HCT116 (cell line): ENCODE measurements at places on chromosomes 7 and 10.

DNA sequence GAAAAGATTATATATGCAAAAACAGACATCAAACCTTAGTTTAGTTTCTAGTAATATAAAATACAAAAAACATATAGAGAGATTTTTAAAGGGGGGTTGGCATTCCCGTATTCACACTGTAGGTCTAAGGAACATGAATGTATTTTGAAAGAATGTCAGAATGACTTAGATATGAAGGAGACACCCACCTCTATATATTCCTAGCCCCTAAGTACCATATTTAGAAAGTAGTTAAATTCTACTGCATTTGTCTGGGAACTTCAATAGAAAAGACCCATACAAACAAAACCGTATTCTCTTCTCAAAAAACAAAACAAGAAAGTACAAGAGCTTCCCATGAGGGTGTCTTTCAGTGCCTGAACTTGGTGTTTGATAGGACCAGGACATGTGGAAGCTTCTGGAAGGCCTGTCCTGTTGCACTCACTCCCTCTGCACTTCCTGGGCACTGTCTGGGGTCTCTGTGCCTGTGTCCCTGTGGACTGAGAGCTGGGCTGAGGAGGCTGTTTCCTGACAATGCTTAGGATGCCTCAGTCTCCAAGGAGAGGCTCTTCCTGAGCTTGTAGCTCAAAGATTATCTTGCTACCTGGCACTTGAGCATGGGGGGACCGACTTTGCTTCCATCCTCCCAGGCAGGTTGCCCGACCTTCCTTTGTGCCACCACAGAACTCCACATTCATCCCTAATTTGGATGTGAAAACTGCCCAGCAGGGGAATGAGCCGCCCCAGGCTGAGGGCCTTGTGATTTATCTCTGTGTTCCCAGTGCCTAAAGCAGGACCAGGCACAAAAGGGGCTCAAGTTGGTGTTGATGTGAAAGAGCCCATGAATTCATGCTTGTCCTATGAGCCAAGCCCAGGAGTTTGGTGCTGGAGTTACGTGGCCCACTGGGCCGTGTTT, 44.4 kb upstream of the KLF6 start:
- peak overlapping the region; percentile 30 for H3K4me3 ChIP-seq
- H3K4me1 ChIP-seq = peaks cover 14% of the 10 kb centered on the region
- no peaks in the 10 kb centered on the region for H3K36me3 ChIP-seq
- H3K27ac ChIP-seq = peak overlapping the region; percentile 20
- H3K27me3 ChIP-seq = no peaks in the 10 kb centered on the region
- no peak for DNase-seq

DNA sequence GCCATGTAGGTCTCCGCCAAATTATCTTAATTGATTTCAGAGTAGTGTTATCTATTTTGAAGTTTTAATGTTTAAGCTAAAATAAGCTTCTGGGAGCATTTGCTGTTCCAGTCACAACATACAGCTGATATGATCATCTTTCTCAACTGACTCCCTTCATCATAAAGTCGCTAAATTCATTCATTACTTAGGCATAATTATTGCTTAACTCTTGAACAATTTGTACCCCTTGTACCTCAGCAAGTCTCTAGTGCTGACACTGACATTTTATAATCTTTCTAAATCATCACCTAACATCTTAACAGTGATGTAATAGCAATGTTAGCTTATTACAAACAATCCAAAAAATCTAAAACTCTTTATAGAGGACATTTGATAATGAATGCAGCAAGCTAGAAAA, 54.3 kb upstream of the WNT16 start:
- H3K27ac ChIP-seq = peak overlapping the region; percentile 23; the same call in 1 of the 2 replicates
- no peaks in the 10 kb centered on the region for H3K27me3 ChIP-seq
- no peak for DNase-seq

DNA sequence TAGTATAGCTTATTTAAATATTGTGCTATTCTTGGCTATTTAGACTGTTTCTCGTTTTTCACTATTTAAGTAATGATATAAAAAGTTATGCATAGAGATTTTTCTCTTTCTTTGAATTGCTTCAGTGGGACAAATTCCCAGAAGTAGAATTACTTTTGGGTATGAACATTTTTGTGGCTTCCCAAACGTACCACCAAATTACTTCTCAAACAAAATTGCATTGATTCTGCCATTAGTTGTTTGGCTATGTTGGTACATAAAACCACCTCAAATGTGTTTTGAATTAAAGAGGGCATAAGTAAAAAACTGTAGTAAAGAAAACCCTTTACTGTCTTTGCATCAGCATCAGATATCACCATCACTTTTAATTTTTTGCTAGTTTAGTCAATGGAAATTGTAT, 31.0 kb downstream of the AKR1B1 start:
- no peak for DNase-seq
- no peaks in the 10 kb centered on the region for H3K36me3 ChIP-seq
- no peak overlapping the region for H3K27ac ChIP-seq

- no peaks in the 10 kb centered on the region; the same call in 1 of the 2 replicates for H3K27me3 ChIP-seq
- no peaks in the 10 kb centered on the region for H3K4me1 ChIP-seq
- no peaks in the 10 kb centered on the region for H3K36me3 ChIP-seq
- peak; percentile 77 for DNase-seq
- H3K4me3 ChIP-seq = peak within 1 kb of the TSS; percentile 21
Observed at GRCh38 chr10:66925896-66926715, at the start of gene LRRTM3. LRRTM3 (plus strand) TSS chr10:66926036.

DNA sequence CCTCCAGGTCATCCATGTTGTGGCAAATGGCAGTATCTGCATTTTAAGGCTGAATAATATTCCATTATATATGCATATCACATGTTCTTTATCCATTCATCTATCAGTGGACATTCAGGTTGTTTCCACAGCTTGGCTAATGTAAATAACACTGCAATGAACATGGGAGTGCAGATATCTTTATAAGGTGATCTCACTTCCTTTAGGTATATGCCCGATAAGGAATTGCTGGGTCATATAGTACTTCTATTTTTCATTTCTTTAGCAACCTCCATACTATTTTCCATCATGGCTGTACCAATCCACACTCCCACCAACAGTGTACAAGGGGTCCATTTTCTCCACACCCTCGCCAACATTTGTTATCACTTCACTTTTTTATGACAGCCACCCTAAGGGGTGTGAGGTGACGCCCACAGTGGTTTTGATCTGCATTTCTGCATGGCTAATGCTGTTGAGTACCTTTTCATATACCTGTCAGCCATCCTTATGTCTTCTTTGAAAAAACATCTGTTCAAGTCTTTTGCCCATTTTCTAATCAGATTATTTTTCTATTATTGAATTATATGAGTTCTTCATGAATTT, 18.9 kb downstream of the ABI1 start:
- no peak for DNase-seq
- H3K4me1 ChIP-seq = no peaks in the 10 kb centered on the region
- H3K4me3 ChIP-seq = no peak overlapping the region
- no peaks in the 10 kb centered on the region for H3K36me3 ChIP-seq

DNA sequence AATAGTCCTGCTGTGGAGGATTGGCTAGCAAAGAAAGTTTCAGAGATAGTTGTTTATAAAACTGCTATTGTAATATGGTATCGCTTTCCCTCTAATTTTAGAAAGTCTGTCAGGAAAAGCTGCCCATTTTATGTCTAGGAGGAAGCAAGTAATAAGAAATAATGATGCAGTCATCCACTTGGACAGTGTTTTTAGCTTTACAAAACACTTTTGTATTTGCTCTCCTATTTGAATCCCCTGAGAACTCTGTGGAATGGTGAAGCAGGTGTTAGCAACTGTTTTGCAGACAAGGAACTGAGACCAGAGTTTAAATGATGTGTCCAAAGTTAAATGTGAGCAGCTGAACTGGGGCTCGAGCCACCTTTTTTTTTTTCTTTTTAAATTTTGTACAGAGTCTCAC, 455.8 kb downstream of the XPNPEP1 start:
- no peaks in the 10 kb centered on the region for H3K4me1 ChIP-seq
- DNase-seq = no peak
- H3K36me3 ChIP-seq = no peaks in the 10 kb centered on the region
- no peaks in the 10 kb centered on the region for H3K27me3 ChIP-seq
- no peak overlapping the region for H3K4me3 ChIP-seq

GRCh38 chr10:89001729-89002072, 11.1 kb downstream of the FAS start:
- no peaks in the 10 kb centered on the region for H3K4me1 ChIP-seq
- no peak overlapping the region for H3K27ac ChIP-seq
- H3K27me3 ChIP-seq = no peaks in the 10 kb centered on the region

DNA sequence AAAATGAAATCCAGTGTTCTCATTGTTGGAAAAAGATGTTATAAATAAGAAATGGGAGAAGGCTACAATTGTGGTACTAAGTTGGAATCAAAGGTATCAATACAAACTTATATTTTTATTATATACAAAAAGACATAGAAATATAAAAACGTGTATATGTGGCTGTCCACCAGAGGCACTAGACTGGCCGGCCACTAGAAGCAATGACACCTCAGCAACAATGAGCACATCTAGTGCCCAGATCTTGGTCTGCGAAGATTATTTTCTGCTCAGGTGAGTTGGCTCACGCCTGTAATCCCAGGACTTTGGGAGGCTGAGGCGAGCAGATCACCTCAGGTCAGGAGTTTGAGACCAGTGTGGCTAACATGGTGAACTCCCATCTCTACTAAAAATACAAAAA, 21.6 kb downstream of the IDE start:
- no peaks in the 10 kb centered on the region for H3K27me3 ChIP-seq
- no peak overlapping the region for H3K27ac ChIP-seq
- DNase-seq = no peak
- no peak overlapping the region for H3K4me3 ChIP-seq
- no peaks in the 10 kb centered on the region for H3K36me3 ChIP-seq

DNA sequence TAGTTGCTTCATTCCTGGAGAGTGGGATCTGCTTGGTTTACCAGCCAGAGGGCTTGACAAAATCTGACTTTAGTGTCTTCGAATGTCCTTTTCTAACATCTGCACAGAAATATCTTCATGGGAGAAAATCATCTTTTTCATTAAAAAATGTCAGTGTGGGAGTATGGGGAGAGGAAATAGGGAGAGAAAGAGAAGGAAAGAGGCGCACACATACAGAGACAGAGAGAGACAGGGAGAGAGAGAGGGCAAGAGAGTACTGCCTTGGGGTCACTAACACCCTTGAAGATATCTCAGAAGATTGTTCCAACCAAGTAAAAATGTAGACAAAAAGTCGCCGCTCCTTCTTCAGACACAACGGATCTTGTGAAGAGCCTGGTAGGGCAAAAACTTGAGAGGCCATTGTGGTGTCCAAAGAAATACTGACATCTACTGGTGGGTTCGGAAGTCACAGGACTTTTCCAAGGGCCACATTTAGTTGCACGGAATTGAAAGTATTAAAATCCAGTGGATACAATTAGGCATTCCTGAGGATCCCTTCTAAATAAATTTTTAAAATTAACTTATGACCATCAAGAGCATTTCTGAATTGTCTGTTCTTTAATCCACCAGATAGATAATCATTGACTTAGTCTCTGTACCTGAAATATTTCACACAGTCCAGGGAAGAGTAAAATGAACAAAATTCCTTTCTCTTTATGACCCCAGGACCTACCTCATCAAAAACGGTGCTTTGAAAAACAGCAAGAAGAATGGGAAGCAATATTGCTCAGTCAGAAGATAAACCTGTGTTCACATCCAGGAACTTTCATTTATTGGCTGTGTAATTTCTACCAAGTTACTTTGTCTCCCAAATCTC, 29.7 kb downstream of the VIM start:
- peak; percentile 60 for DNase-seq
- H3K4me1 ChIP-seq = peaks cover 8% of the 10 kb centered on the region
- H3K36me3 ChIP-seq = no peaks in the 10 kb centered on the region
- H3K27ac ChIP-seq = no peak overlapping the region
- H3K4me3 ChIP-seq = no peak overlapping the region

DNA sequence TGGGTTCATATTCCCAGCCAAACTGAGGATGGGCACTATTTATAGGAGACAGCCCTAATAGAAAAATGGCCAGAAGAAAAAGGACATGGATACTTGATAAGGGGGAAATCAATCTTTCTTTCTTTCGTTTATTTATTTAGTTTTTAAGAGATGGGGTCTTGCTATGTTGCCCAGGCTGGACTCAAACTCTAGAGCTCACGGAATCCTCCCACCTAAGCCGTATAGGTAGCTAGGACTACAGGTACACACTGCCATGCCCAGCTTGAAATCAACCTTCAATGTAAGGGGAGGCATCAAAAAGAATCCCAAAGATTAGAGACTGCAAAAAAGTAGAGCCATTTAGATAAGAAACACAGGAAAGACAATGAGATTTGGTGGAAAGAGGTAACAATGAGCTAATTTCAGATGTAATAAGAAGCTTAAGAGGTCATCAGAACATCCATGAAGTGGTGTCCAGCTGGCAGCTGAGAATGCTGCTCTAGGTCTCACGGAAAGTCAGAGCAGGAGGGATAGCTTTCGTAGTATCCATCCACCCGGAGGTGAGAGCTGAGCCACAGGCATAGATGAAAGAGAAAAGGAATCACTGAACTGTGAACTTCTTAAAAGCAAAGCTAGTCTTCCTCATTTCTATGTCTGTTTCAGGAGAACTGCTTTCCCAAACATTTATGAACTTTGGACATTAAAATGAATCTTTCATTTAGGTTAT, 10.5 kb upstream of the ABLIM1 start:
- no peaks in the 10 kb centered on the region for H3K36me3 ChIP-seq
- H3K27ac ChIP-seq = no peak overlapping the region
- H3K4me1 ChIP-seq = no peaks in the 10 kb centered on the region
- DNase-seq = no peak

- no peak overlapping the region for H3K4me3 ChIP-seq
- no peaks in the 10 kb centered on the region for H3K36me3 ChIP-seq
- no peak for DNase-seq
- no peak overlapping the region for H3K27ac ChIP-seq
Observed at GRCh38 chr10:129274748-129275474, 192.1 kb upstream of the MGMT start.

GRCh38 chr7:102434039-102434486, 688 bp downstream of the ORAI2 start:
- no peak for DNase-seq
- peak overlapping the region; percentile 55 for H3K4me3 ChIP-seq
- peaks cover 47% of the 10 kb centered on the region for H3K4me1 ChIP-seq
- peak overlapping the region; percentile 52; the same call in 1 of the 2 replicates for H3K27ac ChIP-seq
- H3K36me3 ChIP-seq = no peaks in the 10 kb centered on the region
- H3K27me3 ChIP-seq = no peaks in the 10 kb centered on the region

- no peaks in the 10 kb centered on the region for H3K27me3 ChIP-seq
- DNase-seq = no peak
- no peak overlapping the region for H3K27ac ChIP-seq
- no peak overlapping the region for H3K4me3 ChIP-seq
Observed at GRCh38 chr7:44308596-44309270, 16.7 kb downstream of the CAMK2B start.

- DNase-seq = no peak
- no peak overlapping the region for H3K4me3 ChIP-seq
- H3K27ac ChIP-seq = no peak overlapping the region
- no peaks in the 10 kb centered on the region for H3K27me3 ChIP-seq
- H3K36me3 ChIP-seq = no peaks in the 10 kb centered on the region
Observed at GRCh38 chr10:17144757-17145156, 15.1 kb upstream of the CUBN start.
